Fibroblast of lung (primary cell): ENCODE measurements at places on chromosomes 5 and 9. TPM values are rescaled to one million over a fixed set of nuclear protein-coding genes. Genes with fewer than 3 reads are reported as not detected.

DNA sequence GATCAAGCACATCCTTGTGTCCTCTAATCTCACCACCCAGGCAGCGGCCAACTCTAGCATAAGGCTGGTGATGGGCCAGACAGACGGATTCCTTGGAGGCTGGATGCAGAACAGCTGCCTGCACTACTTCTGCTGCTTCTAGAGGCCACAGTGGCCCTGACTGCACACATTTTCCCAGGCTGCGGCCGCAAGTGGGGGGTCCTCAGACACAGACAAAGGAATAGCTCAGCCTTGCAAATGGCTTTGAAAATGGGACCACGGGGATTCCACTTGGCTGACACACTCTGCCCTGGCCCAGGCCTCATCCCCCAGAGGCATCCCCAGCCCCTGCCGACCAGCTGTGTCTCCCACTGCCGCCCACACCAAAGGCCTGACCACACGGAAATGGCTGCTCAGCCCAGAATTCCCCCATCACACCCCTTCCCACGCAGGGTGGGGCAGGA is 540.8 kb downstream of the BNC2 start:
- peak; percentile 50 for DNase-seq

Gene SUSD1
- total RNA-seq: 14.6 and 28.6 TPM in 2 replicates

GRCh38 chr5:110969502-110969901 is 102.0 kb upstream of the TSLP start:
- DNase-seq: no peak

DNA sequence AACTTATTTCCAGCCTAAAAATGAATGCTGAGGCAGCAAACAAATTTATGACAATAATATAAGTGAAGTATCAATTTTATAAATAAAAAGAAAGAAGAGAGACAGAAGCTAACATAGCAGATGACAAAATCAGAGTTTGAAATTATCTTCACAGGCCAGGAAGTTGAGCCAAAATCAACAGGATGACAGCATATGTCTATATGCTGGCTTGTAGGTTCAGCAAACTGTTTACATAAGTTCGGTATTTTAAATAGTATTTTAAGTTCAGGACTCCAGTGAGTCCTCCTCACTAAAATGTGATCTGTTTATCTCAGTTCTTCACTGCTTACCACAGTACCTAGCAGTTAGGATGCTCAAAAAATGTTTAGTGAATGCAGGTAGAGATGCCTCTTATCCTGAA is 359.6 kb upstream of the SMC2 start:
- no peak for DNase-seq

DNA sequence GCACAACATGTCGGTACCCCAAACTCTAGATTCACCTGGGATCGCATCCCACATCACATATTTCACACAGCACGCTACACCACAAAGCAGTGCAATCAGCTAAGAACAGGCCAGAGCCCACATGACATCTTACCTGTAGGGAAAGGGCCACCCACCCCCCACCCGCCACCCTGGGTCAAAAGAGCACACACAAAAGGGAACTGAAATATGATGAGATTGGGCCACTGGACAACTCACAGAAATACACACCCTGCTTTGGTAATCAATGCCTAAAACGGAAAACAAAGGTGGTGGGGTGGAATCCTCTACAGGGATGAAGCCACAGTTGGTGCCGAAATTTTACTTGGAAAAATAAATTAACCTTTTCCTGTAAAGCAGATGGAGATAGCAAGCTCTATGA is 13.1 kb downstream of the RETREG1 start:
- no peak for DNase-seq

- DNase-seq: peak; percentile 61
These were observed 5.5 kb downstream of the F2RL2 start for GRCh38 chr5:76617675-76618074.

Gene NR6A1
- 0.26 and 0.50 TPM in 2 replicates for total RNA-seq

Gene MCCC2
- 12.6 and 16.2 TPM in 2 replicates for total RNA-seq

DNA sequence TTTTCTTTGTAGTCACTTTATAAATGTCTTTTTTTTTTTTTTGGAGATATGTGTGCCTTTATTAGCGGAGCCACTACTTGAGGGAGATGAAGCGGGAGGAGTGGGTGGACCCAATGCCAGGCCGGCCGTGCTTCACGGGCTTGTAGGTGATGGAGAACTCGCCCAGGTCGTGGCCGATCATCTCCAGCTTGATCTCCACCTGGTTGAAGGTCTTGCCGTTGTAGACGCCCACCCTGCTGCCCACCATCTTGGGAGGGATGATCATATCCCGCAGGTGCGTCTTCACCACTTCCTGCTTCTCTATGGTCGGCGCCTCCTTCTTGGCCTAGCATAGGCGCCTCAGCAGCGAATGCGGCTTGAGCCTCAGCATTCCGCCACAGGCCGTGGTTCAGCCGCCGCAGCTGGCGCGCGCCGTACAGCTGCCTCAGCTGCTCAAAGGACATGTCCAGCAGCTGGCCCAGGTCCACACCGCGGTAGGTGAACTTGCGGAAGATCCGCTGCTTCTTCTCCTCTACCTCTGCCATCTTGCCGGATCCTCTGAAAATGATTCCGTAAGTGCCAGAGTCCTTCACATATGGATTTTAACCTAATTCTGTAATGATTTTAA is 1095.6 kb downstream of the MAT2B start:
- DNase-seq: no peak

DNA sequence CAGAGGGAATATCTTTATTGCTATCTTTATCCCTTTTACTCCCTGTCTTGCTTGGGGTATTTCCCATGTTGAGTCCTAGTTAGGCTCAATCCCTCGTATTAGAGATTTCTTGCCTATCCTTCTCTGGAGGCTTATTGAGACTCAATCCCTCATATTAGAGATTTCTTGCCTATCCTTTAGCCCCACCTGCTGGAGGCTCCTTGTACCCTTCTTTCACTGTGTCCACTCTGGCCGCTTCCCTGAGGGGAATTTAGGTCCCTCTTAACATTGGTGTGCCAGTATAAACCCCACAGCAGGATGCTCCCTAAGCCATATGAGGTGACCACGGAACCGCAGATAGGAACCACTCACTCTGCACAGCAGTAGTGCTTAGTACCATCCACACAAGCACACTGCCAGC is 110.7 kb upstream of the MAMDC2 start:
- no peak for DNase-seq

Gene CYLC2
- total RNA-seq: not detected in 2 replicates

- DNase-seq: no peak
These were observed 11.1 kb downstream of the SPRY4 start for GRCh38 chr5:142313682-142314081.

DNA sequence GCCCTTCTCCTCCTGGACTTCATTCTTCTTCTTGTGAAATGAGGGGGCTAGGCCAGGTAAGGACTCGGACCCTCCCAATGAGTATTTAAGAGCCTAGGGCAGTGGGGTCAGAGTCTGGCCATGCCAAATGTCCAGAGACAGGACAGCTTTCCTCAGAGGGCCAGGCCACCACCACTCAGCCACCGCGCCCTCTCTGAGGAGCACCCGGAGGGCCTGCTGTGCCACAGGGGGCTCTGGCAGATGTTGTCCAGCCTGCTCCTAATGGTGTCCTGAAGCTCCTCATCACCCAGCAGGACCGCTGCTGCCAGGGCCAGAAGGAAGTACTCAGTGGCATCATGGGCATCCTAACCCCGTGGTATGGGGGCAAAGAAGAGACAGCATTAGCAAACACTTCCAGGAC is 58.3 kb downstream of the SH3TC2 start:
- no peak for DNase-seq

Gene NUP214
- 8.7 and 12.2 TPM in 2 replicates for total RNA-seq

DNA sequence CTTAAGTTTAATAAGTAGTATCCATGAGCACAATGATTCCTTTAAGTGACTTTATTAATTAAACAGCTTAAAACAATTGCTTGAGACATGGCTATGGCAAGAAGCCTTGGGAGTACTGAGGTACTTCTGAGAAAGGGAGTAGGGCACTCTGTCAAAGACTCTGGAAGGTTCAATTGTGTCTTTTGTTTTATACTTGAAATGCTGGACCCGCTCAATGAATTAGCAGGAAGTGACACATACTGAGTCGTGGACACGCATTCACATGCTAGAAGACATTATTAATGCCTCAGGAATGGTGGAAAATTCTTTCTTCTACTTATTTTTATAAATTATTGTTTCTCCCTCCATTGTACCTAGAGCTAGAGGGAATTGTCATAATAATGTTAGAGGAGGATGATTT is 347.3 kb upstream of the ZNF608 start:
- peak; percentile 93 for DNase-seq

- peak; percentile 81 for DNase-seq
These were observed 4.1 kb upstream of the RGMB start for GRCh38 chr5:98769210-98769958.

Gene NUP155
- 21.8 and 26.3 TPM in 2 replicates for total RNA-seq

DNA sequence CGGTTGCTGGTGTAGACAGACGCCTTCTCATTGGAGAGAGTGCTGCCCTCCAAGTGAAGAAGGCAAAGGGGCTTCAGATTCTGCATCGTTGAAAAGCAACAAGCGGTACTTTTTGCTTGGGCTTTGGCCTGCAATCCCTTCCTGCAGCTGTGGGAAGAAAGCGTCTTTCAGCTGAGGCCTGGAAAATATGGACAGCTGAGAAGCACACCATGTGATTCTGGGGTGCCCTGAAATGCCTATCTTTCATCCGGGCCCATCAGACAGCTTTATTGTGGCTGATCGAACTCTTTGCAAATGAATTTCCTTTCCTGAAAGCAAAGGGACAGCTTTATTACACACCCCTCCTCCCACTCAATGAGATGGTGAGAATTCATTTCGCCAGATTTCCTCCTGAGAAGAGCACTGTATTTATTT is 74.0 kb downstream of the NSG2 start:
- no peak for DNase-seq

- DNase-seq: no peak
These were observed 88.2 kb downstream of the PRRT1B start for GRCh38 chr9:131633491-131634031.

Gene MAST4
- total RNA-seq: 10.5 and 15.2 TPM in 2 replicates

Gene STC2
- total RNA-seq: 110 and 299 TPM in 2 replicates

Gene ISOC1
- 21.1 TPM in 2 replicates for total RNA-seq

DNA sequence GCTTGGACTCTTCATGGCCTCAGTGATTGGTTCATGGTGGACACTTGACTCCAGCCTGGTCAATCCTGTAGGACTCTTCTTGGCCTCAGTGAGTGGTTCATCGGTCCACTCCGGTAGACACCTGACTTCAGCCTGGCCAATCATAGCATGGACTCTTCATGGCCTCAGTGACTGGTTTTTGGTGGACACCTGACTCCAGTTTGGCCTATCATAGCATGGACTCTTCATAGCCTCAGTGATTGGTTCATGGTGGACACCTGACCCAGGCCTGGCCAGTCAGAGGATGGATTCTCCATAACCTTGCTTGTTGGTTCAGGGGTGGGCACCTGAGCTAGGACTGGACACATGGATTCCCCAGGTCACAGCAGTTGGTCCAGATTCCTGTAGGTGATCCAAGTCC is 106.0 kb upstream of the ERCC6L2 start:
- DNase-seq: no peak

DNA sequence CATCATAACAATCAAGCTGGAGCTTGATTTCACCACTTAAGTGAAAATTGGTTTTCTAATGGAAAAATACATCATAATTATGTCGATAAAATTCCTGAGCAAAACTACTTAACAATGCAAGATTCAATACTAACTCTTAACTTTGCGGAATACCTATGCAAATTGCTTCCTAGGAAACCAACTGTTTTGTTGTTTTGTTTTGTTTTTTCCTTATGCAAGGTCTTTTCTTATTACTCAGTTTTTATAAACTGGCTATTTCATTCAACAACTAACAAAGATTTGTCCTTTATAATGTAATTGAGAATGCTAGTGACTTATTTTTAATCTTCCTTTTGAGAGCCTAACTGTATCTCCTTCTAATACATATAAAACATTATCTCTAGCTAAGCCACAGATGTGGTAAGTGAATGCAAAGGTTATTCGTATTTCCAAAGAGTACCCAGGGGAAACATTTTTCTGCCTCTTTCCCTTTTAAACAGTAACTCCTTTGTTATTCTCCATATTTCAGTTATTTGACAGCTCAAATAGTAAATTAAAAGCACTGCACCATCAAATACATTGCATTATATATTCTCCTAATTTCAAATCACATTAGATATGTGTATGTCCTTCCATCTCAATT is 609.4 kb downstream of the SLCO4C1 start:
- DNase-seq: no peak

Gene ADAMTS2
- 16.2 and 27.0 TPM in 2 replicates for total RNA-seq

Gene PLPPR1
- not detected in 2 replicates for total RNA-seq

DNA sequence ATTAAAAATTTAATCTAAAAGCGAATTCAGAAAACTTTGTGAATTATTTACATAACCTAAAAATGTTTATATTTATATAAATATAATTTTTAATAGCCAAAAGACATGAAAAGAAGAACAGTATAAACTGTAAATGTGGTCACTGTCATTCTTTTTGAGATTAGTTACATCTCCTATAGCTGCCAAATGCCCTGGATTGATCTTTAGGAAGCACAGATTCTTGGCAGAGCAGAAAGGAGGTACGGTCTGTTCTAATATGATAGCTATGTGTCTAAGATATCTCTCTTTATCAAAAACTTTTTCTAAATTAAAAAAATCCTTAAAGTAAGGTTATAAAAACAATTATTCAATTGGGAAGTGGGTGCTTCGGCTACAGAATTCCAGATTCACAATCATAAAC is 151.0 kb downstream of the LPAR1 start:
- DNase-seq: no peak

- DNase-seq: no peak
These were observed 467.5 kb downstream of the EFNA5 start for GRCh38 chr5:107203243-107203642.

DNA sequence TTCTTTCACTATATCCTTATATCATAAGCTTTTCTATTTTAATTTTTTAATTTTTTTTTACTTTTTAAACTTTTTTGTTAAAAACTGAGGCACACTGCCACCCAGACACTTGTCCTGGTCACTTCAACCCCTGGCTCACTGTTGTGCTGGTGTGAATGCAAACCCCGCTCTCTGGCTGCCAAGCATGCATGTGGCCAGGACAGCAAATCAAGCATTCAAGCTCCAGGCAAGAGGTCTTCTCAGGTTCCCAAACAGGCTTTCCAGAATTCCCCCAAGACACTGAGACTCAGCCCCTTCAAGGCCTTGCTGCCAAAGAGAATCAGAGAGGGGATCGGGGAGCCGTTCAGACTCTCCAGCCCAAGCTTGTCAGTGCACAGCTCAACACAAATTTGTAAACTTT is 139.9 kb downstream of the FANCC start:
- DNase-seq: no peak
